NCI-H187 treated with DMSO at 0.1 percent for 48 hours (cell line): ENCODE measurements at places on chromosomes 5 and 9.

GRCh38 chr9:14159440-14160216 lies 154.3 kb downstream of the NFIB start:
- no peak for DNase-seq

GRCh38 chr9:133874060-133874657 lies 118.0 kb downstream of the VAV2 start:
- no peak for DNase-seq

DNA sequence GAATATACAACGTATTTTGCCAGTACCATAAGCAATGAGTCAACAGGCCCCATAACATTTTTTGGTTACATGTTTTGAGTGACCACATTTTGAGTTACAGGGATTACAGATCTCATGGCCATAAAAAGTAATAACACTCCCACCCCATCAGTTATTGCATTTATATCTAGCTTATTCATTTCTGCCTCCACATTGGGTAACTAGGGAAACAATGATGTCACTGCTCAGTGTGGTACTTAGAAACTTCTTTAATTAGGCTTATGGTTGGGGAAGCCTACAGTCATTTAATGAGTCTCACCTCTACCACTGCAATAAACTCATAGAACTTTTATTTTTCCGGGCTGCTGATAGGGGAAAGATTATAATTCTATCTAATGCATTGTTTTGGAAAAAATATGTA lies 39.9 kb upstream of the SMIM15 start:
- DNase-seq: no peak

DNA sequence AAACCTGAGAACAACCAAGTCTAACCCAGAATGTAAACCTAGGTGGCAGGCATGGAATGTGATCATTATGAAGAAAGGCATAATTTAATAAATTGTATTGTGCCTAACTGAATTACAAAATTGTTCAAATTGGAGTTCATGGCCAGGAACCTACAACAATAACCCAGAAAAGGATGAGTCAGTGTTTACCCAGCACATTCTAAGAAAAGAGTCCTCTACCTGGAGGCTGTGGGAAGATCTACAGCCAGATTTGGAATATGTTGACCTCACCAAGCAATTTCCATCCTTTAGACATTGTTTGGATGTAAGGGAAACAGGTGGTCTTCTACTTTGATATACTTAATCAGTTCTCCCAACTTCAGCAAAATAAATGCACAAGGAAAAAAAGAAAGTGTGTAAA lies 152.2 kb downstream of the TMEM161B start:
- no peak for DNase-seq

GRCh38 chr5:31847354-31847753 lies 208.4 kb downstream of the PDZD2 start:
- no peak for DNase-seq

DNA sequence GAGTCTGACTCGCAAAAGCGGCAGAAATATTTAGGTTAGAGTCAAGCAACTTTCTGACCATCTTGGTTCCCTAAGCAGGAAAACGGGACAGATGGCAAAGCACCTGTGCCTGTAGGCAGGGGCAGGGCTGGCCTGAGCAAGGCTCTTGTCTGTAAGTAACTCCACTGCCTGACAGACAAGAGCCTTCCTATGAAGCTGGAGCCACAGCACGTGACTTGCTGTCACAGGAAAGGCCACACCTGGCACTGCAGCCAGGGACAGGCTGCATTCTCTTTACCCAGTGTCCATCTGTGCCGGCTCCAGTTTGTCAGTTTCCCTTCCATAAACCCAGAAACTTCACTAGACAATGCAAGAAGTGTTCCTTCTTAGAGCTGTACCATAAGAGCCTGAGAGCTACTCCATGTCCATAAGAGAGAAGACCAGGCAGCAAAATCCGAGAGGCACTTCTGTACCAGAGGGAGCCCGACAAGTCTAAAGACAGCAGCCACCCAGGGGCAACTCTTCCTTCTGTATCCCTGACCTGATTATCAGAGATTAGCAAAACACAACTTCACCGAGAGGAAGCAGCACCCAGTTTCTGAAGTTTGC lies 78.1 kb downstream of the GPR21 start:
- DNase-seq: no peak

GRCh38 chr9:96513622-96514021 lies 63.7 kb downstream of the HABP4 start:
- no peak for DNase-seq

- no peak for DNase-seq
Observed at GRCh38 chr5:129460936-129461710, 1.0 kb downstream of the ADAMTS19 start.

DNA sequence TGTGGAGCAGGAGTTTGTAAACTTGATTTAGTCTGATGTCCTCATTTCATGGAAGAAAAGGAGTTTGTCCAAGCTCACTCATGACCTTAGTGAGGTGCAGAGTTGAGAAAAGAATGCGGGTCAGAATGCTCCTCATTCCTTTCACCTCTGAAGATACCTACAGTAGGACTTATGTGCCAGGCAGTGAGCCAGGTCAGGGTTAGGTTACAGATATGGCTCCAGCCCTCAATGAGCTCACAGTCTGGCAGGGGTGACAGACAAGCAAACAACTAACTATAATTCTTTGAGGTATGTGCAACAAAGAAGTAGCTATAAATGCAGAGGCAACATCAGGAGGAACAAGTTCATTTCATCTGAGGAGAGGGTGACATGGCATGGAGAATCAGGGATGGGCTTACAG lies 102.5 kb downstream of the SPATA31D1 start:
- DNase-seq: no peak

- no peak for DNase-seq
Observed at GRCh38 chr5:75348241-75348640, 11.2 kb downstream of the HMGCR start.

GRCh38 chr9:114480746-114481435 lies 24.4 kb downstream of the WHRN start:
- DNase-seq: no peak

- DNase-seq: no peak
Observed at GRCh38 chr5:53010814-53011213, 21.7 kb downstream of the ITGA2 start.

GRCh38 chr5:80369521-80369920 lies 38.3 kb upstream of the ZFYVE16 start:
- DNase-seq: no peak

GRCh38 chr5:1541702-1542400 lies 18.1 kb upstream of the LPCAT1 start:
- DNase-seq: no peak

- no peak for DNase-seq
Observed at GRCh38 chr5:27854243-27854852, 816.0 kb upstream of the CDH9 start.

GRCh38 chr5:132225165-132226032 lies 2.3 kb downstream of the P4HA2 start:
- peak; percentile 19 for DNase-seq

DNA sequence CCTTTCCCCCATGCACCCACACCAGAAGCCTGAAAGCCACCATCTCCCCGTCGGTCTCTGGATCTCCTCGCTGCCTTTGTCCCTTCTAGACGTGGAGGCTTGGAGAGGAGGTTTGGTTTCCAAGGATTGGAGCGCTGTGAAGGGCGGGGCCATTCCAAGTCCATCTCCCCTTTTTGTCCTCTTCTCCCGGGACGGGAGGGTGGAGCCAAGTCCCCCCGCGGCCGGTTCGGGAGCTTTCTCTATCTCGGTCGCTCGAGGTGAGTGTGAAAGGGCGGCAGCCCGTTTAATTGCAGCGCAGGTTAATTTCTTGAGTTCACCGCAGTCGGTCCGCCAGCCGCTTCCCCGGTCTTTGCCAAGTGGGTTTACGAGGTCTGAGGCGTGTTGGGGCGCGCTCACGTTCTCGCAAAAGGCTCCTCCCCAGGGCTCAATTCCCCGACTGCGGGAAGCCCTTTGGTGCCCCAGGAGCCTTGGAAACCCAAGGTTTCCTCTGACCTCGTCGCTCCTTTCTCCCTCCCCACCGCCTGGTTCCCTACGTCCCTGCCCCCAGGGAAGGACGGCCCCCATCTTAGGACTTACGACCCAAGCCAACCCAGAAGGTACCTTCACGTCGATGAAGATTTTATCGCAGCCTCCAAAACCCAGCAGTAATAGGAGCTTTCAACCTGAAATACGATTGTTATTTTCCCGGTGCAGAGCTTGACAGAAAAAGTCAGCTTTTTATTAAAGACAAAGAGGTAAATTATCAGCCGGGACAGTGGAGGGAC lies 2.8 kb upstream of the ZNF462 start:
- DNase-seq: no peak

GRCh38 chr9:85290019-85290418 lies 451.7 kb downstream of the AGTPBP1 start:
- no peak for DNase-seq

DNA sequence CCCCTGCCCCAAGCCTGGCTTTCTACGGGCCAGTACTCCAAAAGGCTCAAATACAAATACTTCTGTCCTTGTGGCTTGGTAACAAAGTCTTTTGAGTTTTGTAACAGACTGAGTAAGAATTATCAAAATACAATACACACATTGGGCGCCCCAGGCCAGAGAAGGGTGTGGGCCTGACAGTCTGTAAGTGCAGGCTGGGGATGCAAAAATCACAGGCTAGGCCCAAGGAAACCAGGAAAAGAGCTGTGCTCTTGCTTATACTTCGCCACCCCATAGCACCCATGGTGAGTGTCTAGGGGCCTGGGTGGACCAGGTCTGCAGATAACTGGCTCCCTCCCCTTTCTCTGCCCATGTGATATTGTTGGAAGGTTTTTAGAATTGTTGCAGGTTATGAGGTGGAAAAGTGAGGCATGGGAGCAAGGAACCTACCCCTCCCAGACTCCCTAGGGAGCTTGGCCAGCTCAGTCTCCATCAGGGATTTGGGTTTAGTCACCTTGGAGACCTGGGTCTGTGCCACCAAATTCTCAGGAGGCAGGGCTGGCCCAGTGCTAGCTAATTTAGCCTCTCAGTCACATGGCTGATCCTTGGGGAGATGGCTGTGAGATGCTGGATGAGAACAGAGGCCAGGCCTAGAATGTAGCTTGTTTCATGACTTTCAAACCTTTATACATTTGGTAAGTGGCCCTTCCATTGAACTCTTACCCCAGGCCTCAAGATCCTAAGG lies 72.9 kb downstream of the TARS1 start:
- DNase-seq: no peak

- DNase-seq: no peak
Observed at GRCh38 chr9:127785933-127786772, at the start of gene CDK9. Gene CDK9, plus strand, starts transcription at chr9:127786034. Its CDS starts 115 bp downstream, at chr9:127786149.

DNA sequence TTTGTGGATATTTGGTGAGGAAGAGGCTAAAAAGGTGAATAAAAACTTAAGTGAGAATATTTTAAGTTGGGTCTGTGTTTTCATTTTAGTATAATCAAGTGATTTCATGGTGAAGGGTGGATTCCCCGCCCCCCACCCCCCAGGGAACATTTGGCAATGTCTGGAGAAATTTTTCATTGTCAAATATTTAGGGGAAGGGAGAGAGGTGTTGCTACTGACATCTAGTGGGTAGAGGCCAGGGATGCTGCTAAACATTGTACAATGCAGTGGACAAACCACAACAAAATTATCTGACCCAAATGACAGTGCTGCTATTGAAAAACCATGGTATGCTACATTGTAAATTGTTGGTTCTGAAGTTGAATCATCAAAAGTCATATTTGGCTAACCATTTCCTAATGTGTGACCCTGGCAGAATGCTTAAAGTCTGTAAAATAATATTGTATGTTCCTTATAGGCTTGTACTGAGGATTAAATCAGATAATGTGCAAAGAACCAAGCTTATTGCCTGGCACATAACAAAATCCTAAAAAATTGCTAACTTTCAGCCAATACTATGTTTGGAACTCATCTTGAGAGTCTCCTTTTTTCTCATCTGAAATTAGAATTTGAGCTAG lies 5.6 kb downstream of the C5orf24 start:
- DNase-seq: no peak

- no peak for DNase-seq
Observed at GRCh38 chr5:129499208-129499852, 39.2 kb downstream of the ADAMTS19 start.

DNA sequence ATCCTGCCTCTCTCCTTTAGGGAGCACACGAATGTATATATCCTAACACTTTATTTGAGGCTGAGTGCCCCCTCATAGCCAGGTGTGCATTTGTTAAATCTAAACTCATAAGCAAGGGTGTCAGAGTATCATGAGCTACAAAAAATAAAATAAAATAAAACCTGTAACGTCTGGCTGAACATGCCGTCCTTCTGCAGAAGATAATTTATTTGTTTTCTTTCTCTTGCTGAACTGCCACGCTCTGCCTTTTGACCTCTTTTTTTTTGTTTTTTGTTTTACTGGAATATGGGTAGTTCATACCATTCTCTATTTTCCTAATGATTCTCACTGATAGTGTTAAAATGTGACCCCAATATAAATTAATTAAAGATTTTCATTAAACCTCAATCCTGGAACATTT lies 117.7 kb upstream of the MPDZ start:
- no peak for DNase-seq

- no peak for DNase-seq
Observed at GRCh38 chr5:54653956-54654614, 136.5 kb downstream of the SNX18 start.

DNA sequence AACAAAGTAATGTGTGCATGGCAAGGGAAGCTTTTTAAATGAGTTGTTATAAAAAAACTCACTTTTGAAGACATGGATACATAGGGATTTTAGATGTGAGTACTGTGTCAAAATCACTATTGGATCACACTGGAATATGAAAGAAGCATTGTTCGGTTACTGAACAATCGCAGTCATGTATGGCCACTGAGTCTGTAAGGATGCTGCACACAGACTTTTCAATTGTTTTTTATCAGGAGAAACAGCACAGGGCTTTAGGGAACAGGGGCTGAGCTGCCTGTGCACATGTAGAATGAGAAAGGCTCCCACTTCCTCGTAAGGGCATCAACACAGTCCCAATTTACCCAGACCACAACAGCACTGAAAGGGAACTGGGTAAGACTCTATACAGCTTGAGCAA lies 1333.9 kb upstream of the DMAC1 start:
- DNase-seq: no peak

DNA sequence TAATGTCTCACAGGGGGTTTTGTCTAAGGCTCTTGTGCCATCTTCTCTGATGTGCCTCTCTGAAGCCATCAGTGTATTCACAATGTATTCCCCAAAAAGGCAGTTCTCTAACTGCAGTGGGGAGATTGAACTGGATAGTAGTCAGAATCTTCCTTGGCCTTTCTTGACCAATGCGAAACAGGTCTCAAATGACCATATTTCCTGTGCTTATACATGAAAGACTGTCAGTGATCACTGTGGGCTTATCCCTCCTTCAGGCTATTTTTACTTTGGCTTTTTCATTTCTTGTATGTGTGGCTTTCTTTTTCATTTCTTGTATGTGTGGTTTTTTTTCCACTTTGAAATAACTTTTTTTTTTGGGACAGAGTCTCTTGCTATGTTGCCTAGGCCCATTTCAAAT lies 19.7 kb downstream of the HMGXB3 start:
- DNase-seq: no peak

- DNase-seq: no peak
Observed at GRCh38 chr5:105689596-105689995, 1981.1 kb downstream of the EFNA5 start.

GRCh38 chr9:34123682-34124081 lies 2.8 kb downstream of the DCAF12 start:
- DNase-seq: no peak
